Aorta (tissue), 5 donors: ENCODE measurements at places on chromosomes 3 and 15. TPM values are rescaled to one million over a fixed set of nuclear protein-coding genes. Genes with fewer than 3 reads are reported as not detected.

SGO1 gene
- 2.8 TPM for polyA plus RNA-seq

RAB5A gene
- polyA plus RNA-seq = 49.2 TPM

NMNAT3 gene
- polyA plus RNA-seq = 3.4 TPM

SLC28A2 gene
- 2.0 TPM for polyA plus RNA-seq

ALAS1 gene
- 16.5 TPM for polyA plus RNA-seq

SCG5 gene
- 5.6 TPM for polyA plus RNA-seq

SMCO1 gene
- polyA plus RNA-seq = not detected

SEC61A1 gene
- polyA plus RNA-seq = 127 TPM

RTP3 gene
- polyA plus RNA-seq = not detected

FGD5 gene
- 3.8 TPM for polyA plus RNA-seq

ATP6V1A gene
- 8.5 TPM for polyA plus RNA-seq

MYO5C gene
- 0.08 TPM for polyA plus RNA-seq

CAMK2N2 gene
- not detected for polyA plus RNA-seq

PDZRN3 gene
- 42.6 TPM for polyA plus RNA-seq

SHC4 gene
- polyA plus RNA-seq = 5.6 TPM

DZIP1L gene
- 1.3 TPM for polyA plus RNA-seq

SLC2A2 gene
- polyA plus RNA-seq = 3.1 TPM

ILDR1 gene
- polyA plus RNA-seq = 0.28 TPM

FYCO1 gene
- 15.9 TPM for polyA plus RNA-seq

SV2B gene
- not detected for polyA plus RNA-seq

LSAMP gene
- polyA plus RNA-seq = not detected

SLC24A5 gene
- polyA plus RNA-seq = not detected

SLC22A13 gene
- not detected for polyA plus RNA-seq

PLA2G4E gene
- not detected for polyA plus RNA-seq

IL17RE gene
- 14.5 TPM for polyA plus RNA-seq

CCR5 gene
- 2.1 TPM for polyA plus RNA-seq

LRRIQ4 gene
- not detected for polyA plus RNA-seq

SPTBN5 gene
- polyA plus RNA-seq = 0.63 TPM

GNAI2 gene
- polyA plus RNA-seq = 217 TPM

P2RY13 gene
- 0.51 TPM for polyA plus RNA-seq

DNAH1 gene
- polyA plus RNA-seq = 11.3 TPM

LCTL gene
- not detected for polyA plus RNA-seq

WDR72 gene
- not detected for polyA plus RNA-seq

ALS2CL gene
- 3.8 TPM for polyA plus RNA-seq

ACTRT3 gene
- polyA plus RNA-seq = 3.9 TPM

APBA2 gene
- polyA plus RNA-seq = 1.8 TPM

CMC1 gene
- polyA plus RNA-seq = 69.9 TPM

LYZL4 gene
- polyA plus RNA-seq = not detected

KIF15 gene
- polyA plus RNA-seq = 0.92 TPM

GABRG3 gene
- not detected for polyA plus RNA-seq

CEMIP gene
- 0.10 TPM for polyA plus RNA-seq

SPINK8 gene
- polyA plus RNA-seq = not detected

CPN2 gene
- polyA plus RNA-seq = not detected

RPUSD2 gene
- 4.4 TPM for polyA plus RNA-seq

PRR23B gene
- not detected for polyA plus RNA-seq

TBC1D21 gene
- polyA plus RNA-seq = not detected

STRIT1 gene
- 1.3 TPM for polyA plus RNA-seq

SAXO2 gene
- not detected for polyA plus RNA-seq

CHRM5 gene
- polyA plus RNA-seq = not detected

RTP1 gene
- not detected for polyA plus RNA-seq
